ENCODE measurements at places on chromosomes 4 and X.

DNA sequence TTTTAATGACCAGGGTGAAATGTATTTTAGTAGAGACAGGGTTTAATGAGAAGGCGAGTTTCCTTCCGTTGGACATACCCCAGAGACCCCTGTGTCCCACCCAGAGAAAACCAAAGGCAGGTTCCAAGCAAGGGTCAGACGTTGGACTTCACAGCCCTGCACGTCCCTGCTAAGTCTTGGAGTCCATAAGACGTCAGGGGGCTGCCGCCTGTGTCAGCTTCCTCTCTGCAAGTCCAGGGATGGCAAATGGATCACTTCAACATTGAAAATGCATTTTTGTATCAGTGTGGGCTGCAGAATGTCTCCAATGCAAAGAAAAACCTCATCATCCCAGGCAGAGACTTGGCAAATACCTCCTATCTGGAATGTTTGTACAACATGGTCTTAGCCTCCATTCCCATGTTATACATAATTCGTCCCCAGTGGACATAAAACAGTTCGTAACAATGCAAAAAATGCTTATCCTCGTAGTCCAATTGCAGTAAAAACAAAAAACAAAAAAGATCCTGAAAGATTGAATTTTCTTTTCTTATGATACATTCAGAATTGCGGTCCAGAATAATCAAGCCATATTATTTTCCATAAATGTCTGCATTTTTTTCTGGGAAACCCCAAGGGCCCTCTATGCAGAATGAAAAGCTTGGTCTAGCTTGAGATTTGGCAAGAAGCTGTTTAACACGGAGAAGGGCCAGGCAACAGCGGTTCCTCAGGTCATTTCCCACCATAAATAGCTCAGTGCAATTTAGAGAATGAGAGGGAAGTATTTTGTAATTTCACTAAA lies 190.9 kb downstream of the SHOX start:
- DNase-seq, result no peak

DNA sequence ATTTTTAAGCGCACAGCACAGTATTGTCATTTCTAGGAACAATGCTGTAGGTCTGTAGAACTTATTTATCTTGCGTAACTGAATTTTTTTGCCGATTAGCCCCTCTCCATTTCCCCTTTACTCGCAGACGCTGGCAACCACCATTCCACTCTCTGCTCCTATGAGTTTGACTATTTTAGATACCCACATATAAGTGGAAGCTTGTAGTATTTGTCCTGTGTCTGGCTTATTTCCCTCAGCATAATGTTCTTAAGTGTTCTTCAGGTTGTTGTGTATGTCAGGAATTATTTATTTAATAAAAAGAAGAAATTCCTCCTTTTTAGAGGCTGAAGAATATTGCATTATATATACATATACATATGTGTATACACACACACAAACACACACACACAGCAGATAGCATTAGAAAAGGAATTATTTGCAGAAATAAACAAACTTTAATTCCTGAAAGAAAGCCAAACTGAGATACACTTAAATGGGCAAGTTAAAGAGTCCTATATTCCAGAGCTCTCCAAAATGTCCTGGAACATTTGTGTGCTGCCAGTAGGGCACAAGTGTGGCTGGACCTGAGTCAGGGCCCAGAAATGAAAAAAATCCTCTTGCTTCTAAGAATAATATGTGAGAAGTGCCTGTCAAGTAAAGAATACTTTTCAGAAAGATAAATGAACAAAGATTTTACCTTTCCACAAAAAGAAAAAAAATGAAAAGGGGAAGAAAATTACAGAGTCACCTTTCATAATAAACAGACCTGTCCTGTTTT lies 4.5 kb upstream of the ZNF330 start:
- no peak for DNase-seq

DNA sequence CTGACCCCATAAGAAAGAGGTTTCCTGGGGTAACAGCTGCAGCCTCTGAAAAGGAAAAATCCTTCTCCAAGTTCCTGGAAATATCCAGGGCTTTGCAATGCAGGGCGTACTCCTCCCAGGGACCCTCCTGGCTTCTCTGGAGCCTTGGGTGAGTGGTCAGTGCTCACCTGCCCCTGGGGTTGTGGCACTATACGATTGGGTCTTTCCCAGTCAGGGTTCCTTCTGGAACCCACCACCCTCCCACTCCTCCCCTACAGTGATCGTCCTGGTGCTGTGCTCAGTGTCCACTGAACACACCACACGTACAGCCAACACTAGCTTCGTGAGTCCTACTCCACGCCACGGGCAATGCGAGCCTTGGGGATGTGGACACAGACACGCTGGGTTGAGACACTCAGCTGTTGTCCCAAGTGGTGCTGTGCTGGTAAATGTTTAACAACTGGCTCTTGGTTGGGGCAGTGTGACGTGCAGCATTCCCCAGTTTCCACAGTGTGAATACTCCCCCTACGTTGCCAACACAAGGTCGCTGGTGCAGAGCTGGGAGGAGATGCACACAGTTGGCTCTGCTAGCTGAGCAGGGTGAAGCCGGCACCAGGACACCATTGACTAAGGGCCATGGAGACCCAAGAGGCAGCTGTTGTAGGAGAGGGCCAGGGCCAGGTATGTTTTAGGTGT lies 65.4 kb downstream of the HTRA3 start:
- DNase-seq, result no peak

DNA sequence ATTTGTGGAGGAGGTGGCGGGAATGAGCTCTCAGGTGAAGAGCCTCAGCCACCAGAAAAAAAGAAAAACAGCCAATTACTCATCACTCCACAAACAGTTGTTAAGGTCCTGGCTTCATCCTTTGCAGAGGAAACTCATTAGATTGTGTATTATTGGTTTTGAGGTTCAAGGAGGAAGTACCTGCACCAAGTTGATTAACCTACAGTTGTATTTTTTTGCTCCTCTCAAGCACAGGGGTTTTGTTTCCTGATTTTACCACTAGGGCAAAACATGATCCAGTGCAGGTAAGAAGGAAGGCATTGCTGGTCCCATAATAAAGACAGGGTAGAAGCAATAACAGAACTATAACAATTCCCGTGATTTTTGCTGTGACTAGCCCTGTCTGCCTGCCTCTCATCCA lies 84.0 kb upstream of the QRFPR start:
- no peak for DNase-seq

GRCh38 chrX:149074398-149074797 lies 430.7 kb downstream of the IDS start:
- peak; percentile 1 for DNase-seq

DNA sequence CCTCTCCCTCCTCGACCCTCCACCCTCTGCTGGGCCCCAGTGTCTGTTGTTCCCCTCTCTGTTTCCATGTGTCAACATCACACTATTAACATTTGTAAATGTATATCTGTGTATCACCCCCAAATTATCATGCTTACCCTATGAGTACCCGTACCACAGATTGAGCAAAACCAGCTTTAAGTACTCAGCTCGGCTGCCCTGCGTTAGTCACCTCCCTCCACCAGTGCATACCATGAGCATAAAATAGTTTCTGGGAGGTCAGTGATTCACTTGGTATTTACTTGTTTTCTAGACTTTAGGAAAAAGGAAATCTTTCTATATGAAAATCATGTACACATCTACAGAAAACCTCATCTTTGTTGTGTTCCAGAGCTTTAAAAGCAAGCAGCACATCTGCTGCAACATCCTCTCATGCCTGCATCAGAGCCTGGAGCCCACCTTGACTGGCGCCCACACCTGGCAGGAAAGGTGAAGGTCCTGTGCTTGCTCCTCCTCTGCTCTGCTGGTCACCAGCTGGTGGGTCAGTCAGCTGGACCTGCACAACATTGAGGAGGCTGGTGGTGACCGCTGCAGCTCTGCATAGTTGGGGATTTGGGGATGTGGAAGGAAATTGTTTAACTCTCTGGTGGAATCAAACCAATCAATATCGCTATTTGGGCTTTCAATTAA lies 214.4 kb upstream of the KLF3 start:
- DNase-seq, result no peak

DNA sequence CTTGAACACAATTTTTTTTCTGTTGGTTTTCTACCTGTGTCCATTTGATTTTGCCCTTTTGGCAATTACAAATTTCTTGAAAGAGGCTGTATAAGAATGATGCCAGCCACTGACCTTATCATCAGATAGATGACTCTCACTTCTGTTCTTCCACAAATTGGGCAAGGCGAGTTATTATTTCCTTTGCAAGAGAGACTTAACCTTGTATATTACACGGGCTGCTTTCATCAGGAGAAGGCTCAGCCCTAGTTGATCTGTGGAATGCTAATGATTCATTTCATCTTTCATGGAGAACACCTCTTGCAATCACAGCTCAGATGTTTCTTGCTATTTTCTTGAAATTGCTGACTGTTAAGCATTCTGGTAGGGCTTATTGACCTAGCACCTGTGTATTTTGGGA lies 1155.4 kb downstream of the STIM2 start:
- DNase-seq, result no peak

Data from germinal center (tissue), 1 donor.